AG10803 (cell line): ENCODE measurements at places on chromosomes 16 and 17.
A peak's percentile ranks its signal among the peaks of the same experiment; 100 is the strongest.

DNA sequence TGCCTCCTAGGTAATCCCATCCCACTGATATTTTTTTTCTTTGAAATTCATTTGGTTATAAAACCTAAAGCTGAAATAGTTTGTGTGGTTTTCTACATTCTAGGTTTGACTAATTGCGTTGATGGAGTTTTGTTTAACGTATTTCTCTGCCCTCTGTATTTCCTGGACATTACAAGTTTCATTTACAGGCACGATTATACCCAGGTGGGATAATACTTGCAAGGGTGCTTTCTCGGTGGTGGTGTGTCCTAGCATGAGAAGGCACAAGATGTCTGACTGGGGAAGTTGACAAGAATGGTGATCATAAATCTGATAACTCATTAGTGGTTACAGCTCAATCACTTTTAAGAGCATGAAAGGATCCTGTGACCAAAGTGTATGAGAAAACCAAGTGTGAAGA, 45.0 kb downstream of the DYNLRB2 start:
- no peak for DNase-seq

- no peak for DNase-seq
These were observed 182.4 kb downstream of the RAB11FIP4 start for GRCh38 chr17:31573861-31574260.

GRCh38 chr17:81912441-81913309, 1.5 kb upstream of the PCYT2 start:
- DNase-seq = no peak

- DNase-seq = no peak
These were observed 547.0 kb downstream of the MAF start for GRCh38 chr16:79053577-79053976.

GRCh38 chr17:69696650-69697049, 282.2 kb downstream of the MAP2K6 start:
- no peak for DNase-seq

- peak; percentile 91 for DNase-seq
These were observed 32.0 kb upstream of the PLLP start for GRCh38 chr16:57316390-57317017.

DNA sequence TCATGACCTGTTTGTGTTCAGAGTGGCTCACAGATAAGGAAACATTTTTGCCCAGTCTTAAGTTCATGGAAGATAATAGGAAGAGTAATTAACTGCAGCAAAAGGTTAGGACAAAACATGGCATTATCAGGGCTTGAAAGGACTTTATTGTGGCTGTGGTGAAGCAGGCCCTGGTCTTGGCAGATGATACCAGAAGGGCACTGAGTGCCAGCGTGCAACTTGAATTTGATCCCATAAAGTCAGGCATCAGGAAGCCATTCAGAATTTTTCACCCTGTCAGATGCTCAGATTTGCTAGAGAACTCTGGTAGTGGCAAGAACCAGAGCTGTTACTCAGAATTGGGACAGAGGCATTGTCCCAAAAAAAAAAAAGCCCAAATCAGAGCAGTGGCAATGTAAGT, 11.2 kb upstream of the COG7 start:
- DNase-seq = no peak

DNA sequence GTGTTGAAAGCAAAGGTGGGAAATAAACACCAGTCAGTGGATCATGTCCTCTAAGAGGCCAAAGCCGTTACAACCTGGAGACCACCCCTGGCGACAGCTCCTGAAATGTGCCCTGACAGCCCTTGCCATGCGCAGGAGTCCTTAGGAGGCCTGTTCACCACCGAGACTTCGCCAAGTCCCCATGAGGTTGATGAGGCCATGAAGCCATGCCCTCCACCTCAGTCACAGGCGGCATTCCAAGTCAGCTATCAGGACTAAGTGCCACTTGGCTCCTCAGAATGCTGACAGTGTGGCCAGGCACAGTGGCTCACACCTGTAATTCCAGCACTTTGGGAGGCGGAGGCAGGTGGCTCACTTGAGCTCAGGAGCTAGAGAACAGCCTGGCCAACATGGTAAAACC, 27.1 kb downstream of the ADAM11 start:
- DNase-seq = no peak

- no peak for DNase-seq
These were observed 98.7 kb upstream of the RBFOX1 start for GRCh38 chr16:7233975-7234374.

DNA sequence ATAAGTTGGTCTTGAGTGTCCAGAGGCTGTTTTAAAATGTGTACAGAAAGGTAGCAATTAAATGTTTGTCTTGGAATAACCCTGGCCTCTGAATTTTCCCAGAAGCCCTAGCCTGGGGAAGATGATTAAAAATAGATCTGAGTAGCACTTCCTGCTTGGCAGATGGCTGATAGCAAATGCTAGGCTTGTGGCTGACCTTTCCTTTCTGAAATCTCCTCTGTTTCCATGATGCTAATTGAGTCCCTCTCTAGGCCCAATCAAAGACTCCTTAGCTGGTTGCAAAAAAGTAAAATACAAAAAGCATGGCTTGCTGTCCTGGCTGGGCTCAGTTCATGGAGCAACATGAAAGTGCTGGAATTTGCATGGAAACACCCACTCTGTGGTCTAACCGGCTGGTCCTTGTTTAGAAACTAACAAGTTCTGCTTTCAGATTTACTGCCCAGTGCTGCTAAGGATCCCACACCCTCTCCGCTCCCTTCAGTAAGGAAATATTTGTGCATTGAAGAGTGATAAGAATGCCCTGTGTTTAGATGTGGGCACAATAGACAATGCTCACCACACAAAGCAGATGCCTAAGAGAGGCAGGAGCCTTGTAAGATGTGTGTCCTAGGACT, 40.8 kb downstream of the YPEL2 start:
- DNase-seq = peak; percentile 95
